Natural killer cell treated with Interleukin-12 subunit alpha and Interleukin-12 subunit beta and Interleukin-15 and Interleukin-18, amount 100 ng/mL, for 72 hours (primary cell): ENCODE measurements at places on chromosomes 4 and X. TPM values are rescaled to one million over a fixed set of nuclear protein-coding genes. Genes with fewer than 3 reads are reported as not detected.

- no peak overlapping the region for H3K27ac ChIP-seq
- H3K27me3 ChIP-seq: peaks cover 19% of the 10 kb centered on the region
- H3K4me1 ChIP-seq: no peaks in the 10 kb centered on the region
- no peak overlapping the region for H3K4me3 ChIP-seq
These were observed 90.7 kb downstream of the PALLD start for GRCh38 chr4:168587411-168588125.

DNA sequence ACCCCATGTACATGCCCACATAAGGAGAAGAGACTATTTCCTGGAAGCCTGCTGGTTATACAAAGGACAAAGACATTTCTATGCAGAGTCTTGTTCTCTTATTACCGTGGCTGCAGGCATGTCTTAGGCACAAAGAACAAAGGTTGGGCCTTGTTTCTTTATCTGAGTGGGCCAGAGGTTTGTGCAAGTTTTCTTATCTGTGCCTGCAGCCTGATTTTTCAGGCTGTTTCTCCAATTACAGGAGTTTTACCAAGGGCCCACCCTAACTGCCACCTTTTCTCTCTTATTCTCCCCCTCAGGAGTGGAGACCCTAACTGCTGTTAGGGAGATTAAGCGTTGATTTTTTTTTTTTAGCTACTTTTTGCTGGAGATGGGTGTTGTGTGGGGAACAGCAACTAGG lies 3.5 kb downstream of the TENT5D start:
- H3K27ac ChIP-seq: no peak overlapping the region
- H3K4me1 ChIP-seq: no peaks in the 10 kb centered on the region
- no peak for DNase-seq
- no peaks in the 10 kb centered on the region for H3K27me3 ChIP-seq

DNA sequence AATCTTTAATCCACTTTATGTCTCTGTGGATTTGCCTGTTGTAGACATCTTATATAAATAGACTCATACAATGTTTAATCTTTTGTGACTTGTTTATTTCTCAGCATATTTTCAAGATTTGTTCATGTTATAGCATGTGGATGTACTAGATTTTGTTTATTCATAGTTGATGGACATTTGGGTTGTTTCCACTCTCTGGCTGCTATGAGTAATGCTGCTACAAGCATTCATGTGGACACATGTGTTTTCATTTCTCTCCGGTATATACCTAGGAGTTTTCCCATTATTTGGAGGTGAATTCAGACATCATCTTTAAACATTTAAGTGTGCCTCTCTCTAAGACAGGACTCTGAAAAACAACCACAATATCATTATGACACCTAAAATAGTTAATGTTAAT lies 2.3 kb downstream of the IKBKG start:
- peak overlapping the region; percentile 94 for H3K27ac ChIP-seq
- H3K4me1 ChIP-seq: peaks cover 27% of the 10 kb centered on the region
- peaks cover 11% of the 10 kb centered on the region for H3K36me3 ChIP-seq
- DNase-seq: no peak

- DNase-seq: no peak
- no peaks in the 10 kb centered on the region for H3K4me1 ChIP-seq
- no peak overlapping the region for H3K27ac ChIP-seq
- no peaks in the 10 kb centered on the region for H3K27me3 ChIP-seq
- no peaks in the 10 kb centered on the region for H3K36me3 ChIP-seq
- H3K4me3 ChIP-seq: no peak overlapping the region
These were observed 2558.4 kb downstream of the ARAP2 start for GRCh38 chr4:33685939-33686338.

The PDLIM3 gene
- total RNA-seq: not detected
